ENCODE measurements at places on chromosomes 7 and 10. TPM values are rescaled to one million over a fixed set of nuclear protein-coding genes. Genes with fewer than 3 reads are reported as not detected.
A peak's percentile ranks its signal among the peaks of the same experiment; 100 is the strongest.

Gene TDRD1
- total RNA-seq: not detected

Gene NKX1-2
- total RNA-seq: not detected

Gene CYP26C1
- total RNA-seq: not detected

- no peaks in the 10 kb centered on the region for H3K36me3 ChIP-seq
- H3K4me1 ChIP-seq: peaks cover 10% of the 10 kb centered on the region
- H3K27me3 ChIP-seq: no peaks in the 10 kb centered on the region
- DNase-seq: no peak
- H3K4me3 ChIP-seq: no peak overlapping the region
- no peak overlapping the region for H3K27ac ChIP-seq
These were observed 262.0 kb downstream of the FRMD4A start for GRCh38 chr10:14068601-14069250.

DNA sequence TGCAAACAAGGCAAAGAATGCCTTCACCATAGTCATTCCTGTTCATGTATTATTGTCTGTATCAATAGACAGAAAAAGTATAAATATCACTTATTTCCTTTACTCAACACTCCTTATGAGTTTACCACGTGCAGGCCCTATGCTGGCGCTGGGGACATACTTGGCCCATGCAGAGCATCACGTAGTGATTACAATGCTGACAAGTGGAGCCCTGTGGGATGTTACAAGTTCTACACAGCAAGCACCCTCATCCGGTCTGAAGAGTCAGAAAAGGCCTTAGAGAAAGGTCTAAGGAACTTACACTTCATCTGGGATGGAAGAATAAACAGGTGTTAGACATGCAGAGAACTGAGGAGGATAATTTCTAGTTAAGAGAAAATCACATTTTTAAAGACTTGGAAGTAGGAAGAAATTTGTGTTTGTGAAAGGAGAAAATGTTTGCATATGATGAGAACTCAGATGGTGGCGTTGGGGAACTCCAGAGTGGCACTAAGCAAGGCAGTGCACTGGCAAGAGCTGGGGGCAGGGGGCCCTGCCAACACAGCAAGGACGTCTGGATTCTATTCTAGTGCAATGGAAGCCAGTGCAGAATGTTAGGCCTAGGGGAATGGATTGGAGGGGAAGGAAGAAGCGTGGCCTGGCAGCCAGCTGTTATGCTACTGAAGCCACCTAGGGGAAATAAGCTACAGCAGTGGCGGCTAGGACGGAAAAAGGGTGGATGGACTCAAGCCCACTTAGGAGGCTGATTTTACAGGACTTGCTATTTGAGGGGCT, 116.2 kb downstream of the ELMO1 start:
- no peak overlapping the region for H3K4me3 ChIP-seq
- H3K4me1 ChIP-seq: peaks cover 17% of the 10 kb centered on the region
- H3K27ac ChIP-seq: peak overlapping the region; percentile 44
- DNase-seq: no peak
- H3K36me3 ChIP-seq: no peaks in the 10 kb centered on the region

DNA sequence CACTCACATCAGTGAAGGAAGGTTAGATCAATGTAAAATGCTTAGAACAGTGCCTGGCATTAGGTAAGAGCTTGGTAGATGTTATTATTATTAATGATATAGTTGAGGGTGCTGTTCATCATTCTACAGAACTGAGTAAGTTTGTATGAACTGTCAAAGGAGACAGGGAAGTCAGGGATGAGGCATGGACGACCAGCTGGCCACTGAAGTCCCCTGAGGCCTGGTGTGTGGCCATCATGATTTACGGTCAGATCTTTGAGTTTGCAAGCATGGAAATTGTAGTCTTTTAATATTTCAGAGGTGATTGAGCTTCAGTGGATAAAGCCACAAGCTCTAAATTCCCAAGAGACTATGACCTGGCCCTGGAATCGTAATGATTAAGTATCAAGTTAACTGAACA, 6.9 kb downstream of the ARMC3 start:
- H3K27ac ChIP-seq: no peak overlapping the region
- no peak for DNase-seq
- peaks cover 21% of the 10 kb centered on the region for H3K4me1 ChIP-seq
- H3K36me3 ChIP-seq: no peaks in the 10 kb centered on the region
- H3K4me3 ChIP-seq: no peak overlapping the region

- DNase-seq: no peak
- peaks cover 7% of the 10 kb centered on the region for H3K27me3 ChIP-seq
- no peak overlapping the region for H3K4me3 ChIP-seq
- H3K36me3 ChIP-seq: no peaks in the 10 kb centered on the region
- no peaks in the 10 kb centered on the region for H3K4me1 ChIP-seq
- H3K27ac ChIP-seq: no peak overlapping the region
These were observed 17.9 kb upstream of the MNX1 start for GRCh38 chr7:157028199-157028903.

DNA sequence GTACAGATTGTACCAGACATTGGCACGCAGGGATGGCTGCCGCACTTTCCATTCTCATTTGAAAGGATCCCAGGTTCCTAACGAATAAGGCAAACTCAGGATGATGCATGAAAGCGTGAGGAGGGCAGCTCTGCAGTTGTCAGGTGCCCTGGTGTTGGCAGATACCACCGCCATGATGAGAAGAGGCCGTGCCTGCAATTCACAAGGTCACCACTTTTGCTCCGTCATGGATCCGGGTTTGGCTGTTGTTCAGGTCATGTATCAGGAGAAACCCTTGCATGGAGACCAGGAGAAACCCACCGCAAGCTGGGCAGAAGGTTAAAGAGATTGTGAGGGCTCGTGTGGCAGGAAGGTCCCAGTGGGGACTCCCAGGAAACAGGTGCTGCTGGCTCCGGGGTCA, 233.2 kb downstream of the KLF6 start:
- H3K4me3 ChIP-seq: no peak overlapping the region
- no peaks in the 10 kb centered on the region for H3K27me3 ChIP-seq
- no peaks in the 10 kb centered on the region for H3K36me3 ChIP-seq
- no peak overlapping the region for H3K27ac ChIP-seq
- H3K4me1 ChIP-seq: peaks cover 10% of the 10 kb centered on the region

- H3K27ac ChIP-seq: no peak overlapping the region
- peaks cover 63% of the 10 kb centered on the region for H3K36me3 ChIP-seq
- no peak overlapping the region for H3K4me3 ChIP-seq
- H3K27me3 ChIP-seq: no peaks in the 10 kb centered on the region
- no peak for DNase-seq
These were observed 26.6 kb downstream of the POLR3A start for GRCh38 chr10:78002541-78003288.
